ENCODE measurements at places on chromosomes 2 and 18.

GRCh38 chr2:114714313-114714712 is 271.9 kb downstream of the DPP10 start:
- DNase-seq, result no peak

GRCh38 chr18:33181016-33181415 is 259.5 kb downstream of the CCDC178 start:
- no peak for DNase-seq

DNA sequence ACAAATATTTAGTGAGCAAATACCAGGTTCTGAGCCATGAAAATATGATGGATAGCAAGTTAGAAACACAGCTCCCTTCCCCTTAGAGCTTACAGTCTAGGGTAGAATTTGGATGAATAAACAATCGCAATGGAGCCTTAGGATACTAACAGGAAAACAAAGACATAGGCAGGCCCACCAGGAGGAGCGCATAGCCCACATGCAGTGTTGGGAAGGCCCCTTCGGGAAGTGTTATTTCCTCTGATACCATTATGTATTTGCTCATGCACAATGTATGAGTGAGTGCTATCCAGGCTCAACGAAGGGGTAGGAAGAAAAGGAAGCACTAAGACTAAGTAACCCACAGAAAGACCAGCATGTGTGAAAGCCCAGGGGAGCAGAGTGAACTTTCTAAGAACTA is 54.0 kb downstream of the RAB27B start:
- no peak for DNase-seq

- DNase-seq, result no peak
Observed at GRCh38 chr2:28469947-28470535, 25.8 kb upstream of the PLB1 start.

DNA sequence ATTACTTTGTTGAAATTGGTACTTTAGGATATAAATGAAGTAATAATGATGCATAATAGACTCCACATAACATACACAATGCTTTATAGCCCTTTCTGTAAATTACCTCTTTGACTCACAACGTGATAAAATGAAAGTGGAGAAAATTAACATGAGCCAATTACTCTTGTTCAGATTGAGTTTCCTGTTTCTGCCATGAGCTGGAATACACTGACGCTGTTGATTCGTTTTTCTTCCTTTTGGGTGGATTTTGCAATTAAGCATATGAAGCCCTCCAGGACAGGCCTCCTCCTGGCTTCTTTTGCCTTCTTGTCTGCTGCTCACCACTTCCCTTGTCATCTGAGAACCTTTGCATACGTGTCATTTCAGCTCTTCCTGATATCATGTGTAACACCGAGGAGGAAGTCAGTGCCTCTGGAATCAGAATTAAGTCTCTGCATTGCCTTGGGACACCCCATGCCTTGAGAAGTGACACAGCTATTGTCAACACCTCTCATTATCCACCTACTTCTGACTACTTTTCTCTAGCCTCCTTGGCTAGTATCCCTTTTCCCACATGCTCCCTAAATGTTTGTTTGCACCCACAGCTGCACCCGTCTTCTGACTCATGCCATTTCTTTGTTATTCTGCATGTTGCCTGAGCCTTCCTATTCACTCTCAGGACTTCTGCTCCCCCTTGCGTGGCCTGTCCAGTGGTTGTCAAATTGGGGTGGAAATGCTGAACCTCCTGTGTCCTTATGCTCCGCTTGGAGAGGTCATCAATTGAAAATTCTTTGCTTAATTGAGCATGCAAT is 134.1 kb downstream of the FMNL2 start:
- no peak for DNase-seq

DNA sequence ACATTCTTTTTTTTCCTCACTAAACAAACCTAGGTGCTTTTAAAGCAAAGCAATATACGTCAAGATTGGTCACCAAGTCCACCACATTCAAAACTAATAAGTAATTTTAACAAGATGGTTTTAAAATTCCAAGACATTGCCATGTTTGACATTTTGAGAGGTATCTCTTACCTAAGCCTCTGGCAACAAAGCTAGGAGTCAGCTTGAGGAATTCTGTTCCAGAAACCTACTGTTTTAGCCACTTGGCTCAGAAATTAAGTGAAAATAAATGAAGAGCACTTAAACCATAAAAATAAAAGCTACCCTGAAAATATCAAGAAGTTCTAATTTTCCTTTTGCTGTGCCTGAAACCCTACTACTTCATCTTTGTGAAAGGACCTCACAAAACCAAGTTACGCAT is 30.0 kb upstream of the CHMP3 start:
- no peak for DNase-seq

DNA sequence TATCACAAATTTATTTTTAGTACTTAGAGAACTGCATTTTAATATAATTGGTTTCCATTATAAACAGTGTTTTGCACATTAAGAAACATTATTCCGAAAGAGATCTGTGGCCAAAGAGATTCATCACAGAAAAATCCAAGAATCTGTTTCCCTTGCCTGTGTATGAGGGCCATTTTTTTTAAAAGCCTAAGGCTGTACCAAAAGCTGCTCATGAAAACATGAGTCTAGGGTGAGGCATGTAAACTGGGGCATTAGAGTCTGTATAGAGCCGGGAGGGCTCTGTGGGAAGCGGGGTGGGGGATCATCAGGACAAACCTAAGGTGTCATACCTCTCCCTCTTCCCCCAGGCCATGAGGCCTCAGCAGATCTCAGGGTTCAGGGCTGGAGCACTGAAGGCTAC is 223.8 kb downstream of the FBXO15 start:
- no peak for DNase-seq

- DNase-seq, result no peak
Observed at GRCh38 chr2:225104971-225105370, 62.7 kb upstream of the DOCK10 start.

- DNase-seq, result no peak
Observed at GRCh38 chr2:61460163-61460562, 10.7 kb downstream of the USP34 start.

- DNase-seq, result no peak
Observed at GRCh38 chr2:75018162-75018561, 59.7 kb downstream of the POLE4 start.

DNA sequence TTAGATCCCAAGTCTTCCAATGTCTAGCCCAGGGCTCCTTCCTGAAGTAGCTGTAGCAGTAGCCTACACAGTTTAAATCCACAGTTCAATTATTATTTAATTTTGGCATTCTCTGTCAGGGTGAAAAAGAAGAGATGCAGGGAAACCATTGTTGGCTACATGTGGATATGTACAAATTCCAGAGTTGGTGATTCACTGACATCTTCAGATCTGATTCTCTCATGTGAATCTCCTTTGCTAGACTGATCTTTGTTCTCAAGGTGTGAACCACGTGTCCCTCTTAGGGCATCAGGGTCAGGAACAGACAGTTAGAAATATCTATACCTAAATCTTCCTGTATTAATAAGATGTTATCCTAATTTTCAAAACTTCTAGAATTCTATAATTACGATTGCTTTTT is 36.7 kb downstream of the ADCYAP1 start:
- DNase-seq, result no peak

GRCh38 chr2:55133467-55134315 is 83.4 kb upstream of the RTN4 start:
- DNase-seq, result peak; percentile 24

GRCh38 chr2:216735086-216735485 is 39.7 kb upstream of the IGFBP5 start:
- DNase-seq, result no peak

DNA sequence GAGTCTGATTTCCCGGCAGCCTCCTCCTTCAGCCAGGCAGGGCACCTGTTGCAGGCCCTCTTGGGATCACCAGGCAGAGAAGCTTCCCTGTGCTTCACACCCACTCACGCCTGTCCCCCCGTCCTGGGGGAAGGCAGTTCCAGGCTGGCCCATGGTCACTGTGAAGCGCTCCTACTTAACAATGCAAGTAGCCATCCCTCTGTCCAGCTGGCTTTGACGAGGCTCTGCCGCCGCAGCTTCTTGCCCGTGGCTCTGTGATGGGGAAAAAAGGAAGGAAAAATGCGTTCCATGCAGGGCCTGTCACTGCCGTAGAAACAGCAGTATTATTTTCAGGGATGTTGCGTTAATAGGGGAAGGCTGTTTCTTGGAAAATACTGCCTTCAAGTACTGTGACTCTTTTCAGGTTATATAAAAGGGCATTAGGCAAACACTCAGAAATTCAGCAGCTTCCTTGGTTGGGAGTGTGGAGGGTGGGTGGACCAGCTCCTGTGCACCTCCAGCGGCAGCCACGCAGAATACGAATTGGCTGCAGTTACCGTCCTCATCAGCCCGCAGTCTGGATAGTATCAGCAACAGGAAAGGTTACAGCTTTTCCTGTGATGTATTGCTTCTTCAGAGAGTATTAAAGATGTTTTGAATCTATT is 232.3 kb downstream of the KLHL29 start:
- DNase-seq, result no peak

GRCh38 chr2:20549691-20550348 is 101.1 kb downstream of the HS1BP3 start:
- no peak for DNase-seq

DNA sequence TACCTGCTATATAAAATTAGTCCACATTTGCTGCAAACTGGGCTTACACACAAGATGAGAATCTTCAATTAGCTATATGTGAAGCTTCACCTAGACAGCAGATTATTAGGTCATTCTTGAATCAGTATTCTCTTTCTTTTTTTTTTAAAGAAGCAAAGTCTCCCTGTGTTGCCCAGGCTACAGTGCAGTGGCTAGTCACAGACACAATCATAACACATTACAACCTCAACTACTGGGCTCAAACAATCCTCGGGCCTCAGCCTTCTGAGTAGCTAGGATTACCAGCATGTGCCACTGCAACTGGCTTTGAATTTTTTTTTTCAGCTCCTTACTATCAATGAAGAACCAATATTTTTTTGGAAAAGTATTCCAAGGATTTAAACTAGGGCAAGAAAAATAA is 30.5 kb downstream of the OLA1 start:
- DNase-seq, result no peak

DNA sequence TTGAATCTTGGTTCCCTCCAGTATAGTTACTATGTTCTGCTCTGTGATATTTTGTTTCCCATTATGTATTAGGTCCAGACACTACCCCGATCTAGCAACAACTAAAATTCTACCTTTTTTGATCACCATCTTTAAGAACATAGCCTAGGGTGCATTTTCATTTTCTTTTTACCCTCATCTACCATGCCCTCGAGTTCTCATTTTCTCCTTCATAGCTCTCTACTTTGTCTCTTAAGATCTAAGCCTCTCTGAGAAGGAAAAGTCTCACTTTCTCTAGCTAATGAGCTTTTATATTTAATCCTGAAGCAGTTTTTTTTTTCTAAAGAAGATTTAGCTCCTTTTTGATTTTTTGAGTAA is 1089.4 kb upstream of the SLC39A10 start:
- no peak for DNase-seq

DNA sequence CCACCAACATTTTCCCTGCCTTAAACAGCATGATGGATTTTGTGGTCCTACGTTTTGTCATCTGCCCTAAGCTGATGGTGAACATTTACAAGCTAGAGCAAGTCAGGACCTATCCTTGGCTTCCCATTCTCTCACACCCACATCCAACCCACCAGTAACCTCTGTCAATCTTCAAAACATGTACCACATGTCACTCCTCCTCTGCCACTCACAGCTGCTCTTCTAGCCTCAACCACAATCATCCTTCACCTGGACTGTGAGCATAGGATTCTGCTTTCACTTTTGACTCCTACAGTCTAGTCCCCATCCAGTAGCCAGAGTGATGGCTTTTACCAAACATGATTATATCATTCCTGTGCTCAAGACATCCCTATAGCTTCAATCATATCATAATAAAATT is 279.8 kb upstream of the DLGAP1 start:
- DNase-seq, result no peak

DNA sequence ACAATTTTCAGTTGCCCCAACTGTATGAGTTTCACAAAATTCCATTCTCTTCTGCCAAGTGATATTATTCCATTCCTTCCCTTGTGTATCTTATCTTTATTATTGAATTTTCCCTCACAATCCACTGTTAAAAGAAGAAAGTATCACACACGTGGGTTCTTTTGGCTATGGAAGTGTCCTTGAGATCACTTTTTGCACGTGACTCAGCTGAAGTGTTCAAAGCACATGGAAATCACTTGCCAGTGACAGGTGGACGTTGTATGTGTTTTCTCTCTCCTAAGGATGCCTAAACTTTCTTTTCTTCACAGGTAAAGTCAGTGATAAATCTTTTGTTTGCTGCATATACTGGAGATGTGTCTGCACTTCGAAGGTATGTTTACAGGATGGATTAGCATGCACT is 60.7 kb downstream of the STAT1 start:
- no peak for DNase-seq

GRCh38 chr2:217803653-217803960 is 199.2 kb downstream of the TNS1 start:
- DNase-seq, result no peak

DNA sequence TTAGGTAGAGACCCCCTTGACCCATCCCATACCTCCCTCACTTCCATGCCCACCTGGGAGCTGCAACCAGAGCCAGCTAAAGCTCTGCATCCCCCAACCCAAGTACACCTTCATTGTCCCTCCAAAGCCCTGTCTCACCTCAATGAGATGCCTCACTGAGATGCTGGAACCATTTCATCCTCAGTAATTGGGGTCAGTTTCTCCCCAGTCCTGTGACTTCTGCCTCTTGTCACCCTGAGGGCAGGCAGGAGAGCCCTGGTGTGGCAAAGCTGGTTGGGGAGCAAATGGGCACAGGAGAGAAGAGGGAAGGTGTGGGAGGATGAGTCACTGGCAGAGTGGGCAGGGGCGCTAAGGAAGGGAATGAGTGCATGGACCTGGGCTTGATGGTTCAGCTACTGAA is 27.9 kb upstream of the NT5DC4 start:
- DNase-seq, result no peak

GRCh38 chr18:26901020-26901419 is 35.5 kb upstream of the AQP4 start:
- DNase-seq, result no peak

DNA sequence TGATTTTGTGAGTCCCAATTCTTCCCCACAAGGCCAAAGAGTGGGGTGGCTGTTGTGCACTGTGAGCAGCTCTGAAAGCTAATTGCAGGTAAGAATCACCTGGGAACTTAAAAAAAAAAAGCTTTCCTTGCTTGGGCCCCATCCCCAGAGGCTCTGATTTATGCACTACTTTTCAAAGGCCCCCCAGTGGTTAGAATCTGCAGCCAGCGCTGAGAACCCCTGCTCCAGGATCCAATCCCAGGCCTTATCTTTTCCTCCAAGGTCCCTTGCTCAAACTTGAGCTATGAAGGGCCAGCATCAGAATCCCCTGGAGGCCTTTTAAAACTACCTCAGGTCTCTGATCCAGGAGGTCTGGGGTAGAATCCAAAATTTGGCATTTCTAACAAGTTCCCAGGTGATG is 156.8 kb downstream of the UXS1 start:
- no peak for DNase-seq

GRCh38 chr2:85917887-85918795 is 29.4 kb upstream of the ST3GAL5 start:
- no peak for DNase-seq

DNA sequence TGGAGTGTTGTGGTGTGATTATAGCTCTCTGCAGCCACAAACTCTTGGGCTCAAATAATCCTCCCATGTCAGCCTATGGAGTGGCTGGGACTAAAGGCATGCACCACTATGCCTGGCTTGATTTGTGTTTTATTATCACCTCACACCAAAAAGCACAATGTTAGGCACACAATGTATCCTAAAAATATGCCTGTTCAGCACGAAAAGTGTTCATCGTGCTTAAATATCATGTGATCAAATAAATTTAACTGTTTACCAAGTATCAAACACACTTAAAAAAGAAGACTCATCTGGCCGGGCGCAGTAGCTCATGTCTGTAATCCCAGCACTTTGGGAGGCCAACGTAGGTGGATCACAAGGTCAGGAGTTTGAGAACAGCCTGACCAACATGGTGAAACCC is 5.6 kb downstream of the CCT4 start:
- no peak for DNase-seq
